ENCODE measurements at places on chromosomes 1 and 21.

- no peak for DNase-seq
Observed at GRCh38 chr1:188669728-188670382, 1807.8 kb downstream of the BRINP3 start.

GRCh38 chr1:155207806-155208540 is at the start of gene THBS3:
THBS3 (minus strand) TSS chr1:155207897; CDS start chr1:155207876, 21 bp downstream.
- DNase-seq, result no peak

DNA sequence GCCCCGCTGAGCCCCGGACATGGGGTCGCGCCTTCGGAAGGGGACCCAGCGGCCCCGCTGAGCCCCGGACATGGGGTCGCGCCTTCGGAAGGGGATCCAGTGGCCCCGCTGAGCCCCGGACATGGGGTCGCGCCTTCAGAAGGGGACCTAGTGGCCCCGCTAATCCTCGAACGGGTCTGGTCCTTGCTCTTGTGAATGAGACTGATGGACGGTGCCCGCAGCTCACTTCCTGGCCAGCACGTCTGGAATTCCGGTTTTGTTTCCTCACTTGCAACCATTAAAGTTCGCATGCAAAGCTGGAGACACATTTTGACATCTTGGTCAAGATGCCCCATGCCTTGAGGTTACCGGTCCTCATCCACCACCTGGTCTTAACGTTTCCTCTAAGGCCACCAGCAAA is 5.6 kb downstream of the WRAP73 start:
- no peak for DNase-seq

DNA sequence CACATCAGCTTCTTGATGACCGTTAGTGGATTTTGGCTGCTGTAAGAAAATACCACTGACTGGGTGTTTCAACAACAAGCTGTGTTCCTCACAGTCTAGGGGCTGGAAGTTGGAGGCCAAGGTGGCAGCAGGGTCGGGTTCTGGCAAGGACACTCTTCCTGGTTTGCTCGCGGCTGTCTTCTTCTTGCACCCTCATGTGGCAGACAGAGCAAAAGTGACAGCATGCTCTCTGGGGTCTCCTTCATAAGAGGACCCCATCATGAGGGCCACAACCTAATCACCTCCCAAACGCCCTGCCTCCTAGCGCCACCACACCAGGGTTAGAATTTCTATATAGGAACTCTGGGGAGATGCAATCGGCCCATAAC is 18.6 kb upstream of the TSPEAR start:
- no peak for DNase-seq

- DNase-seq, result no peak
Observed at GRCh38 chr21:23921670-23922418, 1685.4 kb downstream of the MRPL39 start.

- DNase-seq, result peak; percentile 69
Observed at GRCh38 chr1:185244015-185244747, 72.9 kb downstream of the IVNS1ABP start.

DNA sequence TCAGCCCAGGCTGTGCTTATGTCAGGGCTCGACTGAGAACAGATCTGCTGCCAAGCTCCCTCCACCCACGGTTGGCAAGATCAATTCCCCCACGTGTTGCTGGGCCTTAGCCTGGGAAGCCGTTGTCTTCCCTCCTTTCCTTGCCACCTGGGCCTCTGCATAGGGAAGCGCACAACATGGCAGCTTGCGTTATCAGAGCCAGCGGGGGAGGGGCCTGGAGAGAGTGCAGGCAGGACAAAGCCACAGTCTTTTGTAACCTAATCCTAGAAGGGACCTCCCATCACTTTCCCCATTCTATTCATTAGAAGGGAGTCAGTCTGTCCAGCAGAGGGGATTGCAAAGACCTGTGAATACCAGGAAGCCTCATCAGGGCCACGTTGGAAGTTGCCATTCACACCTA is 17.0 kb upstream of the IGSF21 start:
- DNase-seq, result no peak

GRCh38 chr1:226563666-226564065 is 15.1 kb downstream of the STUM start:
- no peak for DNase-seq

DNA sequence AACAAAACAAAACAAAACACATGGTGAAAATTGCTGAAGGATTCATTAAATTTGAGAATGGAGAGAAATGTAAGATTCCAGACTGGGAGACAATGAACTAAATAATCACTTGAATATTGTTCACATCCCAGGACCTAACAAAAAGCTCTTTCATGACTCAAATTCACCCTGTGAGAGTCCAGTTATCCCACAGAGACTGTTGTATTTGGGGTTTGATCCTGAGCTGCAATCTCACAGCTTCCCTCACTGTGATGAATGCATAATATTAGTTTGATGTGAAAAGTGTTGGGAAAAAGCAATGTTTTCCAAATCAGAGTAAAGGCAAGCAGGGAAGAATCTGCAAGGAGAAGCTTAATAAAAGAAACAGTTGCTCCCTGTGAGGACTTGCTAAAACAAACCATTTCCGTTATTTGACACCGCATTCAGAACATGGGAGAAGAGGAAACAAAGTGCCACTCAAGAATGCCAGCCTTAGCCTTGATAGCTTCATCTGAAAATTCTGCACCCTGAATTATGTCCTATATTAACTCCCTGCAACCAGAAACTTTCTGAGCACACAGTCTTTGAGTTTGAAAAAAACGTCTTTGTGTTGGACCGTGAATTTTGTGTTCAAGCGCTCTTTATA is 208.8 kb downstream of the DAB1 start:
- DNase-seq, result no peak

GRCh38 chr1:228299901-228300300 is 92.1 kb downstream of the OBSCN start:
- DNase-seq, result no peak

GRCh38 chr1:200780545-200781369 is 42.1 kb downstream of the CAMSAP2 start:
- no peak for DNase-seq

- DNase-seq, result no peak
Observed at GRCh38 chr1:82453511-82454185, 652.9 kb downstream of the ADGRL2 start.

DNA sequence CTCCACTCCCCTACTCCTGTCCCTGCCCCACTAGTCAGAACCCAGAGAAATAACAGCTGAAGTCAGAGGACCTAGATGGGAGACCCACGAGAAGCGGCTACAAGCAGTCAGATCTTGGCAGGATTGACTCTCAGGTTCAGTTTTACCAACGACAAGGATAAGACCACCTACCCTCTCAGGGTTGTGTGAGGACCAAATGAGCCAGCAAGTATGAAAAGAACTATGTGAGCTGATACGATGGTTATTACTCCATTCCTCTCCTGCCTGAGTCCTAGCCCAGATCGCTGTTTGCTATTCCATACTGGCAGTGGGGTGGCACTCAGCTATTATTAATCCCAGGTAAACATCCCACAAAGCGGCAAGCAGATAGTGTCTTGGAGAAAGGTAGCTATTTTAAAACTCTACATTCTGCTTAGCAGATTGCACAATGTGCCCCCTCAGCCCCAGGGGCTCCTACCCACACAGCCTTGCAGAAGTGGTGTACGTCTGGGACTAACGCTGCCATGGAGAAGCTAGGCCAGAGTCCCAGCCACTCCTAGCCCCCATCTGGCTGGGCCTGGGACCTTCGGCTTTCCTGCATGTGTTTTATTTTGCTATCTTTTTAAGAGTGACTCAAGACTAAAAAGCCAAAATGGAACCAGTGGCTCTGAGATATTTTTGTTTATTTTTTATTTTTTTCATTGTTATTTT is 58.9 kb downstream of the CD46 start:
- no peak for DNase-seq

GRCh38 chr1:207045453-207045852 is 5.6 kb downstream of the YOD1 start:
- no peak for DNase-seq

GRCh38 chr1:186681801-186682200 is 1.6 kb upstream of the PTGS2 start:
- no peak for DNase-seq

GRCh38 chr1:175376194-175376593 is 183.6 kb upstream of the KIAA0040 start:
- DNase-seq, result no peak

DNA sequence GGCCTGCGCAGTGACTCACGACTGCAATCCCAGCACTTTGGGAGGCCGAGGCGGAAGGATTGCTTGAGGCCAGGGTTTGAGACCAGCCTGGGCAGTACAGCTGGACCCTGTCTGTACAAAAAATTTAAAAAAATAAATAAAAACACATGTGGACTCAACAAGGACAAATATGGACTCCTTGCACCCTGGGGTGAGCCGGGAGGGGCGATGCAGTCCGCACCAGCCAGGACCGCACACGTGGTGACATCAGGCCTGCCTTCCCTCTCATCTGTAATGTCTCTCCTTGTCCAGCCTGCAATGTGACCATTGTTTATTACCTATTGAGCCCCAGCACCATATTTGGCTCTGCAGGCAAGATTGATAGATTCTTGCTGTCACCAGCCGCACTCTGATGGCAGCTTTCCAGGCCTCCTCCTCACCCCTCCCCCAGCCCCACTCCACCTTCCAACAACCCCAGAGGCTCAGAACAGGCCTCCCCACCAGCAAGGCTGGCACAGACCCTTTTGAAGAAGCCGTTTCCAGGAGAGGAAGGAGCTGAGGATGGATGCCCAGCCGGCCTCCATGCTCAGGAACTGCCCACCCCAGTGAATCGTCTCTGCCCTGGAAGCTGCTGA is 55.2 kb downstream of the IRF2BP2 start:
- peak; percentile 3 for DNase-seq

GRCh38 chr1:223405507-223405906 is 12.3 kb downstream of the CCDC185 start:
- DNase-seq, result no peak

DNA sequence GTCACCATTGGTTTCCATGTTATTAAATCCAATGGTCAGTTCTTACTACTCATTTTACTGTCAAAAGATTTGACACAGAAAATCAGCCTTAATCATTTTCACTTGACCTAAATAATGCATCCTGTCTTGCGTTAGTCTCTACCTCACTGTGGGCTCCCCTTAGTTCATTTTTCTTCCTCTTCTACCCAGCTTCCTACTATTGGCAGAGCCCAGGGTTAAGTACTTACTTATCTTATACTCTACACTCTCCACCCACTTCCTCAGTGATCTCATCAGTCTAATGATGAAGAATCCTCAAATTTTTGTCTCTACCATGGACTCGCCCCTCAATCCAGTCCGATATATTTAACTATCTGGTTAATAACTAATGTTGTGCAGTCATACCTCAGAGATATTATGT is 735.9 kb downstream of the KCNT2 start:
- no peak for DNase-seq

GRCh38 chr1:118302145-118302544 is 117.1 kb upstream of the SPAG17 start:
- DNase-seq, result no peak

GRCh38 chr1:68331117-68331865 is 99.0 kb upstream of the WLS start:
- no peak for DNase-seq

- DNase-seq, result no peak
Observed at GRCh38 chr21:44598061-44598460, 2.3 kb upstream of the KRTAP10-7 start.

DNA sequence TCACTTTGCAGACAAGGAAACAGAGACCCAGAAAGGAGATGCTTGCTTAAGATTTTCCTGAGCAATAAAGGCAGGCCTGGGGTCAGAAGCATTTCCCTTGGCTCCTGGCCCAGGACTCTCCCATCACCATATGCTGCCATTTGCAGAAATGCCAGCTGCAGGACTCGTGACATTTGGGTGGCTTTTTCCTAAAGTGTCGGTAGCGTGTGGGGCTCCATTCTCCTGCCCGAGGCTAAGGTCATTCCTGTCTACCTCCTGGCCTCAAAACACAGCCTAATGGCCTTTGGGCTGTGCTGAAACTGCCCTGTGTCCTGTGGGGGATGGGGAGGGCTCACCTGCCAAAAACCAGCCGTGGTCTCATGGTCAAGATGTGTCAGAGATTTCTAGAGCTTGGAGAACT is 216.1 kb upstream of the EDN2 start:
- no peak for DNase-seq

DNA sequence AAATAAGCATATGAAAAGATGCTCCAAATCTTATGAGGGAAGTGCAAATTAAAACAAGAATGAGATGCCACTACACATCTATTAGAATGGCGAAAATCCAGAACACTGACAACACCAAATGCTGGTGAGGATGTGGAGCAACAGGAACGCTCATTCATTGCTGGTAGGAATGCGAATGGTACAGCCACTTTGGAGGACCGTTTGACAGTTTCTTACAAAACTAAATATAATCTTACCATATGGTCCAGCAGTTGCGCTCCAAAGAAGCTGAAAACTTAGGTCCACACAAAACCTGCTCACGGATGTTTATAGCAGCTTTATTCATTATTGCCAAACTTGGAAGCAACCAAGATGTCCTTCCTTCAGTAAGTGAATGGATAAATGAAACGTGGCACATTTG is 50.3 kb downstream of the POFUT2 start:
- DNase-seq, result no peak

GRCh38 chr1:57229998-57230397 is 193.9 kb downstream of the DAB1 start:
- no peak for DNase-seq
